ENCODE measurements at places on chromosomes 1 and 21. TPM values are rescaled to one million over a fixed set of nuclear protein-coding genes. Genes with fewer than 3 reads are reported as not detected.
A peak's percentile ranks its signal among the peaks of the same experiment; 100 is the strongest.

DNA sequence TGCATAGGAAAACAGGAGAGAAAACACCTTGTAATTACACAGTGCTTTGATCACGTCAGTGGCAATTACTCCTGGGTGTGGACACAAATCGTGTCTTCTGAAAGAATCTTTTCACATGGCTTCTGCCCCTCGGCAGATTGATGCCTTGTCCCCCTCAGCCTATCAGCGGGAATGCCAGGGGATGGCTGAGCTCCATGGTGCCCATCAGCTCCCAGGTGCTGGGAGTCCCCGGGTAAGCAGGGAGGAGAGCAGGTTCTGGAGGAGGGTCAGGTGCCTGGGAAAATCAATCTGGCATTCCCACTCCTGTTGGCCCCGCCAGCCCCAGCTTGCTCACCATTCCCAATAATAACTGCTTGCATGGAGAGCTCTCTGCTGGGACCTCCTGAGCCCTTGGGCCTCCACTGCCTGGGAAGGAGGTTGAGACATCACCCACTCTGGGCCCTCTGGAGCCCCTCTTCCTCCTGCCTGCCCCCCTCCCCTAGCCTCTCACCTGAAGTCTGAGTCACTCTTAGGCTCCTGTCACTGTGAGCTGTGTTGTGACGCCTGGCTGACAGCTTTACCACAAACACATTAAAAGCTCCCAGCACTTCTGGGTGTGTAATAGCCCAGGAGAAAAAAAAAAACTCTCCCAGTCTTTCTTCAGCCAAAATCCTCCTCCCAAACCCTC is 4.9 kb downstream of the CAMK2N1 start:
- no peak for DNase-seq

- DNase-seq, result no peak
Observed at GRCh38 chr21:26534517-26534916, 38.6 kb downstream of the CYYR1 start.

DNA sequence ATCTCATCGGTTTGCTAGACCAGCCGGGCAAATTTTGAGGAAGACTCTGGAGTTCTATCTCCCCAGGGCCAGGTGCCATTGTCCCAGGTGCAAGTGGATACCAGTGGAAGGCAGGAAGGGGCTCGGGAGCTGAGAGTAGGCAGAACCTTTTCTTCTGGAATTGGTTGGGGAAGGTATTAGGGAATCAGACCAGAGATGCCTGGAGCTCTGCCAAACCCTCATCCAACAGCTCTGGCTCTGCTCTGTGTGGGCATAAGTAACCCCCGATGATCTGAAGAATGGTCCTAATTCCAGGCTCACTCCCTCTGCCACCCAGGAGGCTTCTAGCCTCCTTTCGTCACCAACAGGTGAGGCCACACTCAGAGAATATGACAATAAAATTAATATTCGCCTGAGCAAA is 69.9 kb downstream of the PGBD5 start:
- no peak for DNase-seq

GRCh38 chr1:5828308-5828935 is 163.8 kb downstream of the NPHP4 start:
- no peak for DNase-seq

GRCh38 chr1:84403347-84403746 is 5.1 kb downstream of the DNASE2B start:
- no peak for DNase-seq

GRCh38 chr1:216726435-216726834 is 3.2 kb upstream of the ESRRG start:
- no peak for DNase-seq

GRCh38 chr1:194196562-194196961 is 1010.1 kb upstream of the B3GALT2 start:
- DNase-seq, result no peak

- no peak for DNase-seq
Observed at GRCh38 chr1:60977661-60978060, 104.7 kb upstream of the NFIA start.

GRCh38 chr1:236706183-236706582 is 19.9 kb downstream of the ACTN2 start:
- no peak for DNase-seq

GRCh38 chr1:39863177-39863576 is 20.1 kb downstream of the TRIT1 start:
- no peak for DNase-seq

DNA sequence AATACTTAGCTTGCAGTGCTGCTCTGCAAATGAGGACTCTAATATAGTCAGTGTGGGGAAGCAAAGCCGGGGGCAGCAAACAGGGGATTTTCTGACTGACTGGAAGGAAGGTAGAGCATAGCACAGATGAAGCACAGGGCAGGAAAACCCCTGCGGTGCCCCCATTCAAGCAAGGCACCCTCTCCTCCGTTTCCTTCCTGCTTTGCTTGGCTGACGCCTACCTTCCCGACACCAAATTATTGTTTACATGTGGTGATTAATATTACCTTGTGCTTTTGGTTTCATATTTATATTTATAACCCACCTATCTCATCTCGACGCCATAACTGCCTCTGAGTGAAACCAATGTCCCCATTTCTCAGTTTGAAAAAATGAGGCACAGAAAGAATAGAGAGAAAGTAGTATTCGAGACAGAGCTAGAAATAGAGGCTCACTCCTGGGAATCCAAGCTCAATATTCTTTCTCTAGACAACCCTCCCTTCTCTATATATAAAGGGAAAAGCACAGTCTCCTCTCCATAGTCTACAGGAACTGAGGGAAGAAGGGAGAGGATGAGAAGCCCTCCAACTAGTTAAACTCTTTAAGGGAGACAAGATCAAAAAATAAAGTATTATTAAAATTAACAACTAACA is 41.3 kb downstream of the PIK3C2B start:
- no peak for DNase-seq

DNA sequence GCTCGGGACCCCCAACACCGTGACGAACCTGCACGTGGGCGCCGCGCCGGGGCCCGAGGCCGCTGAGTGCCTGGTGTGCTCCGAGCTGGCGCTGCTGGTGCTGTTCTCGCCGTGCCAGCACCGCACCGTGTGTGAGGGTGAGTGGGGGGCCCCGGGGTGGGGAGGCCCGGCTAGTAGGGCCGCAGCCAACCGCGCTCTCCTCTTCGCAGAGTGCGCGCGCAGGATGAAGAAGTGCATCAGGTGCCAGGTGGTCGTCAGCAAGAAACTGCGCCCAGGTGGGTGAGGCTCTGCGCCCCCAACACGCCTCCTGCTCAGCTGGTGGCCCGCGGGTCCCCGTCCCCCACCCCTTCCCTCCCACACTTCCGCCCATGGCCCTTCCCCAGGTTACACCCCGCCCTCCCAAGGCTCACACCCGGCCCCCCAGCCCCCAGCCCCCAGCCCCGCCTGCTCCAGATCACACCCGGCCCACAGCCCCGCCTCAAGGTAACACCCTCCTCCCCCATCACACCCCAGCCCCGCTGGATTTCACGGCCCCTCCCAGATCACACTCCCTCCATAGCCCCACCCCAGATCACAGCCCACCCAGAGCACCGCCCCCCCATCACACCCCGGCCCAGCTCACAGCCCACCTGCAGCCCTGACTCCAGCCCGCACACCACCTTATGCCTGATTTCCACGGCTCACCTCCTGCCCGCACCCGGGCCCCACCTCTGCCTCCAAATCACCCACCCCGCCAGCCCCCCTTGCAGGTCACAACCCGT is 2.4 kb upstream of the MMP23B start:
- peak; percentile 27 for DNase-seq

DNA sequence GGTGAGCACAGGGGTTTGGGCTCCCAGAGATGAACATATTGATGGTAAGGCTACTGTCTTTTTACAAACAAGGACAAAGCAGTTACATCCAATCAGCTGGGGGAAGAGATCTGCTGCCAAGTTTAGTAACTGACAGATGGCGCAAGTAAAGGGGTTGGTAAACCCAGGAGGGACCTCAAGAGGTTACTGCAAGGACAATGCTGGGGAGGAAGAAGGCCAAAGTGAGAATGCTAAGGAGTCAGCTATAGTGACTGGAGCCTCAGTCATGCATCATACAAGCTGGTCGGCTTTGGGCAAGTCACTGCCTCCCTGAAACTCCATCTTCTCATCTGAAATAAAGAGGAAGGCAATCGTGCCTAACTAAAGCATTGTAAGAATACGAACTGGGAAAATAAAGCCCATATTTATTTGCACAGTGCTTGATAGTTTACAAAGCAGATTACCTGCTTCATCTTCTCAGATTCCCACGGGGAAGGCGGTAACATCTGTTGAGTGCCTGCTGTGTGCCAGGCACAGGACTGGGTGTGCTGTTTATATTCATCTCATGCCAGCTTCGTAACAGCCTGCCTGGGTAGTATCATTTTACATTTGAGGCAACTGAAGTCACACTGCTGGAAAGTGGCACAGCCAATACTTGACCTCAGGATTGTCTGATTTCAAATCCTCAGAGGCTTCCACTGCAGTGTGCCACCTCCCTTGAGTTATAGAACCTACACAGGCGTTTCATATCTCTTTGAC is 114.8 kb downstream of the BEND5 start:
- no peak for DNase-seq

- no peak for DNase-seq
Observed at GRCh38 chr1:228219245-228219961, 11.6 kb downstream of the OBSCN start.

DNA sequence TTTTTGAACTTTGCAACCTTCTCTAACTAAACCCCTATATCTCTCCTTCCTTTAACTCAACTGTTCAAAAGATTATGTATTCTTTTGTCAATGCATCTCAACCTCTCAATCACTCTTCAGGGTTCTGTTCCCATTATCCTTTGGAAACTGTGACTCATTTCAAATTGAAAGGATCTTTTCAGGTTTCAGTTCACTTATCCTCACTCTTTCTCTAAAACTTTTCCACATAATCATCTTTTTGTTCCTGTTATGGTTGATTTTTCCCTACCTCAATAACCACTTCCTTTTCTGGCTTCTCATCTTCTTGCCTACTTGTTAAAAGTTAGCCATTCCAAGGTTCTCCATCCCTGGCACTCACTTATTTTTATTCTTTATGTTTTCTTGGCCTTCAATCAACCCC is 56.2 kb upstream of the NUF2 start:
- DNase-seq, result no peak

DNA sequence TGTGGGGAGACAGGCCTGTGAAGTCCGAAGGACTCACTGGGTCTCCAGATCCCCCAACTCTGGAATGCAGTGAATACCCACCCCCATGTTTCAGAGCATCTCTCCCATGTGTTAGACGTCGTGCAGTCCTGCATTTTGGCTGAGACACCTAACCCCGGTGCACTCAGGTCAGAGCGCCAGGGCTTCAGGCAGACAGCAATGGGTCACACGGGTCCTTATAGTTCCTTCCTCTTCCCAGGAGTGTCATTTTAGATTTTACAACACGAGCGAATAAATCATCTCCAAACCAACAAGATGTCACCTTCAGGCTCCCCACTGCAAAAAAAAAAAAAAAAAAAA is 5.1 kb downstream of the PRRX1 start:
- DNase-seq, result no peak

- DNase-seq, result no peak
Observed at GRCh38 chr1:5827516-5827915, 164.7 kb downstream of the NPHP4 start.

DNA sequence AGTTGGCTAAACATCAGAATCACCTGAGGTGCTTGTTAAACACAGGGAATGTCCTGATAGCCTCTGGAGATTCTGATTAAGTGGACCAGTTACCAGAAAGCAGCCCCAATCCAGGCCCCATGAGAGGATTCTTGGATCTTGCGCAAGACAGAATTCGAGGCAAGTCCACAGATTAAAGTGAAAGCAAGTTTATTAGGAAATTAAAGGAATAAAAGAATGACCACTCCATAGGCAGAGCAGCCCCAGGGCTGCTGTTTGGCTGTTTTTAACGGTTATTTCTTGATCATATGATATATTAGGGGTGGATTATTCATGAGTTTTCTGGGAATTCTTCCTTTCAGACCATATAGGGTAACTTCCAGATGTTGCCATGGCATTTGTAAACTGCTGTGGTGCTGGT is 176.2 kb downstream of the ROR1 start:
- no peak for DNase-seq

DNA sequence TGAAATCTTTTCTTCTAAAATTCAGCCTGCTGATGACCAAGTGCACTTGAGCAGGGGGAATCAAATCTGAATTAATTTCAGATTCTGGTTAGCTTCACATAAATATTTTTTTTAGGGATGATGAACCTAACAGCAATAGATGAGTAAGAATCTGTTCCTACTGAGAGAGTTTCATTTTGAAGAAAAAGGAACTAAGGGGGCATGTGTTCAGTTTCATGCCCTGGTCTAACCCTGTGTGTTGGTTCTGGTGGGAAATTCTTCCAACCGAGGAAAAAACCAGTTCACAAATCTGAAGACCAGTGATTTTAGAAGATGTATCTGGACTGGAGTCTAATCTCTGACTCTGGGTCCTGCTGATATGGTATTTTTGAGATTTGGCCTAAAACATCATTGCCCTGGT is 13.7 kb downstream of the SELL start:
- DNase-seq, result no peak

- DNase-seq, result no peak
Observed at GRCh38 chr1:170309389-170310013, 163.7 kb downstream of the NTMT2 start.

- no peak for DNase-seq
Observed at GRCh38 chr1:192914696-192915095, 105.9 kb downstream of the RGS2 start.

DNA sequence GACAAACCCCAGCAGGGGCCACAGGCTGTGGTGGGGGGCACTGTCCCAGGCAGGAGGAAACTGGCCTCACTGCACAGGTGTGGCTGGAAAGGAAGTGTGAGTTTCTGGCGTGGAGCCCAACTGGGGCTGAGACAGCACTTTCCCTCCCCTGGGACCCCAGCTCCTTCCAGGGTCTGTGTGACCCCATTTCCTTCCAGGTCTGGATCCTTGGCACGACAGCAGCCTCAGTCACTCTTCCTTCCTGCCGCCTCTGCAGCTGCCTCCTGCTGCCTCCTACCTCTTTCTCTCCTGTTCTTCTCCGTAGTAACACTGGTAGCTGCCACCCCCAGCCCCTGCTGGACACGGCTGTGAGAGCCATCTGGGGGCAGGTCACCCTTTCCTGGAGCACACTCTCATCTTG is 88.0 kb downstream of the SIK1 start:
- peak; percentile 54 for DNase-seq

DNA sequence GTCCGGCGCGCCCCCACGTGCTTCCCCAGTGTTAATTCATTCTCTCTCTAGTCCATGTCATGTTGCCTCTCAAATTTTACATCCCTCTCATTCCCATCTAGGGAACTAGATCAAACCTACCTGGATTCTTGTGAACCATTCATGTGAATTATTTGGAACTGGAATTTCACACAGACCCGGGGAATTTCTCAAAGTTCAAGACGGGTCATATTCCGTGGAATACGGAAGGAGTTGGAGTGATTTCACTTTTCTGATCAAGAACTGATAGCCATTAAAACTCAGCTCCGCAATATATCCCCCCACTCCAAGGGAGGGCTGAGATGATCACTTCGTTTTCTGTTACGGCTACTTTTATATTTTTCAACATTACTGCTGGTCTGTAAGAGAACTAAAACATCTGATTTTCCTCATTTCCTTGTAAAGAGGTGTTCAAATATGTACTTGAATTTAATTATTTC is 1.0 kb upstream of the ENO1 start:
- no peak for DNase-seq

S100A12 gene
- polyA plus RNA-seq, result 5.1 TPM

APCS gene
- polyA plus RNA-seq, result 0.08 TPM

FAM110D gene
- 2.2 TPM for polyA plus RNA-seq

CR1L gene
- not detected for polyA plus RNA-seq

TIE1 gene
- polyA plus RNA-seq, result 37.6 TPM

DENND2C gene
- 2.1 TPM for polyA plus RNA-seq

SPRR2A gene
- polyA plus RNA-seq, result 0.32 TPM

IFI44L gene
- polyA plus RNA-seq, result 3.4 TPM

DDAH1 gene
- 5.7 TPM for polyA plus RNA-seq

LCE1F gene
- polyA plus RNA-seq, result not detected

PRRC2C gene
- 21.1 TPM for polyA plus RNA-seq

KRTAP12-2 gene
- not detected for polyA plus RNA-seq

C4BPA gene
- polyA plus RNA-seq, result not detected

CLCA4 gene
- polyA plus RNA-seq, result 0.14 TPM

Data from heart left ventricle (tissue), 16 donors.